ENCODE measurements at places on chromosomes 1 and 21.

- no peak for ATAC-seq
These were observed 12.0 kb downstream of the OTUD3 start for GRCh38 chr1:19894218-19894617.

DNA sequence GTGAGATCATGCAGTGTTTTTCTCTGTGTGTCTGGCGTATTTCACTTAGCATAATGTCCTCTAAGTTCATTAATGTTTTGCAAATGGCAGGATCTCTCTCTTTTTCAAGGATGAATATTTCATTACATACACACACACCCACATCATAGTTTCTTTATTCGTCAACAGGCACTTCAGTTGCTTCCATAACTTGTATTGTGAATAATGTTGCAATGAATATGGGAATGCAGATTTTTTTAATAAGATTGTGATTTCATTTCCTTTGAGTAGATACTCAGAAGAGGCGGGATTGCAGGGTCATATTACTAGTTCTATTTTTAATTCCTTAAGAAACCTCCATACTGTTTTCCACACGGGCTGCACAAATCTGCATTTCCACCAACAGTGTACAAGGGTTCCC is 134.0 kb downstream of the CLEC20A start:
- no peak for ATAC-seq

DNA sequence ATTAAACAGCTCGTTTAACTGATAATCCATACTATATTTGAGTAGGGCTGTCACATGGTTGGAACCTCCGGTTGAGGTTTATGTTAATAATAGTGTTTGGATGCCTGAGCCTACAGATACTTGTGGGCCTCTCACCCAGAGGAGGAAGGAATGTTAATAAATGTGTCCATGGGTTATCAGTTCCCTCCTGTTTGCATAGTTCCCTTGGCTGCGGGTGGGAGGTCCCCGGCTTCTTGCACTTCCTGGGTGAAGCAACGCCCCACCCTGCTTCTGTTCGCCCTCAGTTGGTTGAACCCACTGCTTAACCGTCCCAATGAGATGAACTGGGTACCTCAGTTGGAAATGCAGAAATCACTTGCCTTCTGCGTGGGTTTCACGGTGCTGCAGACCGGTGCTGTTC is 23.6 kb upstream of the GBP1 start:
- no peak for ATAC-seq

DNA sequence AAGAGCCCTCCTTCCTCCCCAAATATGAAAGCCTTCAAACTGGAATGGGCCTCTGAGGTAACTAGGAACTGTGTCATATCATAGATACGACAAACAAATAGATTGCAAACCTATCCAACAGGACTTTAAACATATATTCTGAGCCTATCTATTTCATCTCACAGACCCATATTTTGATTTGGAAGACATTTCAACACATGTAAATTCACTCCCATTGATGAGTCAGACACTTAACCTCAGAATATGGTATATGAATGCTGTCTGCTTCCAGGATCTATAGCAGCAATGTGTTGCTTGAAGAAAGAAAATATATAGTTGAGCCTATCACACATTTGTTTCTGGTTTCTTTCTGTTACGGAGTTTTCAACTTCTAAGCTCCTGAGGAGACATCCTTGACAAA is 221.9 kb upstream of the SAMSN1 start:
- no peak for ATAC-seq

GRCh38 chr1:217955723-217956122 is 324.6 kb downstream of the SPATA17 start:
- no peak for ATAC-seq
